Melanocyte of skin (primary cell): ENCODE measurements at places on chromosomes 11 and 22. TPM values are rescaled to one million over a fixed set of nuclear protein-coding genes. Genes with fewer than 3 reads are reported as not detected.

The VWCE gene
- 0.69 and 1.5 TPM in 2 replicates for total RNA-seq

The ZNF214 gene
- 2.1 and 2.9 TPM in 2 replicates for total RNA-seq

The TRIOBP gene
- 40.6 and 76.3 TPM in 2 replicates for total RNA-seq

The PIM3 gene
- total RNA-seq = 33.8 and 44.0 TPM in 2 replicates

The CRYBB3 gene
- total RNA-seq = not detected in 2 replicates

The NAALAD2 gene
- 0.67 and 0.77 TPM in 2 replicates for total RNA-seq

The CABP4 gene
- not detected in 2 replicates for total RNA-seq

The DTX4 gene
- total RNA-seq = 2.0 and 4.0 TPM in 2 replicates

The HOATZ gene
- not detected in 2 replicates for total RNA-seq

The MYOD1 gene
- total RNA-seq = not detected in 2 replicates

The FAM111B gene
- total RNA-seq = 8.6 and 14.5 TPM in 2 replicates

The C11orf52 gene
- 1.1 and 1.4 TPM in 2 replicates for total RNA-seq

The MUC2 gene
- total RNA-seq = not detected in 2 replicates

The CHRM1 gene
- under 0.01 and 0.36 TPM in 2 replicates for total RNA-seq

The HIKESHI gene
- total RNA-seq = 66.3 and 81.0 TPM in 2 replicates
